NCI-H510A (cell line): ENCODE measurements at places on chromosomes 1 and 21.

GRCh38 chr1:31939484-31940329 lies 1.5 kb upstream of the PTP4A2 start:
- peak; percentile 48 for DNase-seq

GRCh38 chr1:231093156-231093922 lies 53.3 kb upstream of the FAM89A start:
- DNase-seq: no peak

DNA sequence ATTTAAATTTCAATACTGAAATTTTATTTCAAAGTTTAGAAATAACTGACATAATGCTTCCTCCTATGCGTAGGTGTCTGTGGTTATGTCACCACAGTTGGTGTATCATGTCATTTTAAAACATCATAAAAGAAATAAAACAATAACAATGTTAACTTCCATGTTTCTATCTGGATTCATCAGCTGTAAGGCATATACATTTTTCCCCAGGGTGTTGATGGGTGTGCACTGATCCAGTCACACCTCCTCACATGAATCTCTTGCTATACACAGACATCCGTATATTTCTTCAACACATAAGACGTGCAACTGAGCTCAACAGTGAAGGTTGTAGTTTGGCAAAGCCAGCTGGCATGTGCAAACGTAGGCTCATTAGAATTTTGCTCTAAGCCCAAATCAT lies 6.2 kb downstream of the KCNA3 start:
- DNase-seq: no peak

DNA sequence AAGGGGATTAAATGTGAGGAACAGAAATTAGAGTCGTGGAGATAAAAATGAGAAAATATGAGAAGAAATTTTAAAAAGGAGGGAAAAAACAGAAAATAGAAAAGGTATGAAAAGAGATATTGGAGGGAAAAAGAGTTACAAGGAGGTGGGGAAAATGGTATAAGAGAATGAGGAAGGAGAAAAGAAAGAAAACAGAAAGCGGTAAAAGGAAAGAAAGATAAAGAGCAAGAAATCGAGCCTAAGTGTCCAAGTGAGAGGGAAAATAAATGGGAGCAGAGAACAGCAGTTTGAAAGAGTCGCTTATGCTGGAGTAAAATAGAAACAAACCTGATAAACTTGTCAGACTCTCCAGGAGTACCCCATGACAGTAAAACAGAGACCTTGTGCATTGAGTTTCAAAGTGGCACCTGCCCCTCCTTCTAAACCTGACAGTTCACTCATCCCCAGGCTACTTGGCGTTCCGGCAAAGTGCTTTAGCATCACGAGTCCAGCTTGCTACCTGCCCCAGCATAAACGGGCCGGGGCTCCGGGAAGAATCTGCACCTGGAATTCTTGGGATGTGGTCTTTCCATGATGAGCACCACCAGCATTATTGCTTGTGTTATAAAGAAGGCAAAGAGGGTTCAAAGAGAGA lies 585 bp downstream of the NEGR1 start:
- DNase-seq: peak; percentile 29
